ENCODE measurements at places on chromosomes 3 and 15.

DNA sequence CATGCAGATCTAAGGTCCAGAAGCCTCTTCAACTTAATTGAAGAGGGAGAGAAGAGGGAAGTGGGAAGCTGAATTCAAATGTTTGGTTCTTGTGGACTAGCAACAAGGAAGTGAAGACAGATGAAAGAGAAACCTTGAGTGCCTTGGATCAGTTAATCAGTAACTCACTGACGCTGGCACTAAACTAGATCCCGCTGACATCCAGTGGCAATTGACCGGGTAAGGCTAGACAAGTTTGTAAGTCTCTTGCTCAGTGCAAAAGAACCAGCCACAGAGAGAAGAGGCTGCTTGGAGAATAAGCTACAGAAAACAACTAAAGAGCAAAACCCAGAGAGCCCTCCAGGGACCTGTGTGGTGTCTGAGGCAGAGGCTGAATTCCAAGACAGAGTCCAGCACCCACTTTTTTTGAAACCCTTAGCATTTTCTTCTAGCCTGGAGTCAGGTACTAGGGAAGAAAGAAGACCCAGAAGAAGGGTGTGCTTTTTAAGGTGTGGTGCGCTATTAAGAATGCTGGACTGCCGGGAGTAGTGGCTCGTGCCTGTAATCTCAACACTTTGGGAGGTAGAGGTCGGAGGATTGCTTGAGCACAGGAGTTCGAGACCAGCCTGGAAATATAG is 6.9 kb downstream of the PLCH1 start:
- peak overlapping the region; percentile 98 for H3K27ac ChIP-seq
- H3K4me1 ChIP-seq: peaks cover 39% of the 10 kb centered on the region
- no peaks in the 10 kb centered on the region for H3K27me3 ChIP-seq

DNA sequence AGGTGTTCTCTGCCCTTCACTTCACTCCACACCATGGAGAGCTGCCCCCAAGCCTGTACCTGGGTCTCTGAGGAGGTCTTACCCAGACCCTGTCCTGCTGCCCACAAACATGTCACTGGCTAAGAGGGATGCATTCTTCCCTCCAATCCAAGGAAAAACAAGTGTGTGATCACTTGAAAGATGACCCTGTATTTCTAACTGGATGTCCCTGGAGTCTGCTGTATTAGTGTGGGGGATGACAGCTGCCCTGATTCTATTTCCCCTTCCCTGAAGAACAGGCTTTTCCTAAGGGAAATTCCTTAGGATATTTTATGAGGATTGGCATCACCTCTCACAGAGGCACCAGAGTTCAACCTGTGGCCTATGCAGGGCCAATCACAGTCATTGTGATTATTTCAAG is 55.0 kb upstream of the GATA2 start:
- peaks cover 3% of the 10 kb centered on the region for H3K27me3 ChIP-seq
- no peak overlapping the region for H3K4me3 ChIP-seq
- peaks cover 4% of the 10 kb centered on the region for H3K36me3 ChIP-seq
- peaks cover 9% of the 10 kb centered on the region for H3K4me1 ChIP-seq

DNA sequence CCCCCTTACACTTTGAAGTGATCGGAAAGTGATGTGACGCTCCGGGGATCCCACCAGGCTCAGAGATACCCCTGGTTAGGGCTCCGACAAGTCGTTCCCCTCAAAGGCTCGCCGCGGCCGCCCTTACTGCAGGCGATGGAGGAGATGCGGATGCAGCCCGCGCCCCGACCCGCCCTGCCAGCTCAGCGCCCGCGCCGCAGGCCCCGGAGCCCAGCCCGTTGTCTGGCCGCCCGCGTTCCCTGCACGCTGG is 228 bp downstream of the GLT8D1 start:
- peaks cover 39% of the 10 kb centered on the region for H3K36me3 ChIP-seq
- H3K4me1 ChIP-seq: peaks cover 8% of the 10 kb centered on the region
- peak overlapping the region; percentile 79 for H3K27ac ChIP-seq
- no peak for DNase-seq
- peak overlapping the region; percentile 90 for H3K4me3 ChIP-seq

DNA sequence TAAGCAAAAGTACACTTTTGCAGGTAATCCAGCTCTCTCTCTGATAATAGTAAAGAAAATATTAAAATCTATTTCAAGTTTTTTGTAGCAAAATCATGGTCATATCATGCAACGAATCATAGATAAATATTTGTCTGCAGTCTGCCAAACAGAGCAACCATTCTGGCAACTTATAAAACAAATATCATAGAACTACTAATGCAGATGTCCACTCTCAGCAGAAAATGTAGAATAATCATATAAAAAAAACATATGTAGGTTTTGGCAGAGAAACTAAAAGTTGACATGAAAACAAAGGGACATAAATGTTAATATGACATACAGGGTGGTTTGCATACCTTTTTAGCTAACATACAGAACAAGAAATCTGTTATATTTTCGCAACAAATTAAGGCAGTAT is 12.2 kb downstream of the TMCC1 start:
- peaks cover 37% of the 10 kb centered on the region for H3K36me3 ChIP-seq
- H3K27ac ChIP-seq: no peak overlapping the region
- no peak overlapping the region for H3K4me3 ChIP-seq
- H3K27me3 ChIP-seq: no peaks in the 10 kb centered on the region

- DNase-seq: no peak
- H3K27ac ChIP-seq: no peak overlapping the region
- H3K27me3 ChIP-seq: no peaks in the 10 kb centered on the region
- H3K36me3 ChIP-seq: no peaks in the 10 kb centered on the region
- no peaks in the 10 kb centered on the region for H3K4me1 ChIP-seq
These were observed 102.6 kb upstream of the SATB1 start for GRCh38 chr3:18527691-18528090.

- H3K36me3 ChIP-seq: no peaks in the 10 kb centered on the region
- peaks cover 19% of the 10 kb centered on the region for H3K27me3 ChIP-seq
- H3K4me1 ChIP-seq: no peaks in the 10 kb centered on the region
- no peak overlapping the region for H3K4me3 ChIP-seq
These were observed 157.4 kb upstream of the NPHP3 start for GRCh38 chr3:132879656-132880055.

DNA sequence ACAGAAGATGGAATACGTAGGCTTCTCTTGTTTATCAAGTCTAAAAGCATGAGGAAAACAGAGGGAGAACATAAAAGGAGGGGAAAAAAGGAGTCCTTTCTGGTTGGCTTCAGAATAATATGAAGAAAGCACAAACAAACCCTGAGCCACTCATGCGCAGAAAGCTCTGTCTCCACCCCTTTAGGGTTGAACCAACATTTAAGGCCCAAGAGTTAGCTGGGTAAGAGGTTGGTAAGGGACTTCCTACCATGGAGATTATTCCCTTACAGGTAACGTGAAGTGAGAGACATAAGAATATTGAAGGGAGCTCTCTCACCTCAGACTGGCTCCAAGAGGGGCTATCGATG is 145.3 kb downstream of the RORA start:
- peaks cover 81% of the 10 kb centered on the region for H3K27me3 ChIP-seq
- no peak for DNase-seq
- no peak overlapping the region for H3K27ac ChIP-seq
- no peak overlapping the region for H3K4me3 ChIP-seq

DNA sequence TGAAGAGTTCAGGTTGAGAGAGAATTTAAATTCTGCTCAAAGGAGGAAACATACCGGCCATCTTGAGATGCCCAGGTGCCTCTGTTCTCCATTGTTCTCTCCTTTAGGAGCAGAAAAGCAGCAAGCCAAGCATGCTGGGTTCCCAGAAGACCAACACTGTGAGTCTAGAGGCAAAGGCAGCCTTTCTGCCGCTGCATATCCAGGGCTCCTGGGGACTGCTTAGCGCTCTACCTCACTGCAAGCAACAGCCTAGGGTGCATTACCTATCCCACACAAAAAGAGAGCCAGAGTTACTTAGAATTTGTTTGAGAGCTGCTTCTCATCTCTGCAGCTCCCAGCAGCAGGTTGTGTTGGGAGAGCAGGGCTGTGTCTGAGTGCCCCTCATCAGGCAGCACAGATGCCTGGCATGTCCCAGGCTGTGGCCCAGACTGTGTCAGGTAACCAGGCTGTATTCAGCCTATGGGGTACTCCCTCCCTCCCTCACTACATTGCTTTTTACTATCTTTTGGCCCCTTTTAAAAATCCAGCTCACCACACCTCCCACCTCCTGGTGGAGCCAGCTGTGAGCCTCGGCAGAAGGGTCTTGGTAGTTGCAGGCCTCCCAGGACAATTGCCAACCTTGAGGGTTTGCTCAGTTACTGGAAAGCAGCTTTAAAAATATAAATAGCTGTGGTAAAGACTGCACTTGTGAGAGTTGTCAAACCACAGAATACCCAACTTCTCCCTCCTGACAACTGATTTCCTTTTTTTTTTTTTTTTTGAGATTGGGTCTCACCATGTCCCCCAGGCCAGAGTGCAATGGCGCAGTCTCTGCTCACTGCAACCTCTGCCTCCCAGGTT is 30.2 kb downstream of the BCL2L10 start:
- no peaks in the 10 kb centered on the region for H3K27me3 ChIP-seq
- H3K27ac ChIP-seq: no peak overlapping the region
- H3K36me3 ChIP-seq: no peaks in the 10 kb centered on the region

GRCh38 chr3:159273608-159274007 is 471.8 kb downstream of the MFSD1 start:
- no peaks in the 10 kb centered on the region for H3K36me3 ChIP-seq
- DNase-seq: peak; percentile 76
- no peak overlapping the region for H3K27ac ChIP-seq
- H3K4me3 ChIP-seq: no peak overlapping the region
- H3K4me1 ChIP-seq: no peaks in the 10 kb centered on the region
- peaks cover 24% of the 10 kb centered on the region for H3K27me3 ChIP-seq

- H3K27me3 ChIP-seq: no peaks in the 10 kb centered on the region
- H3K27ac ChIP-seq: no peak overlapping the region
- no peak overlapping the region for H3K4me3 ChIP-seq
- no peak for DNase-seq
These were observed 201.9 kb downstream of the DIPK2A start for GRCh38 chr3:144173491-144173890.

- no peak overlapping the region for H3K27ac ChIP-seq
- no peaks in the 10 kb centered on the region for H3K36me3 ChIP-seq
- H3K27me3 ChIP-seq: peaks cover 70% of the 10 kb centered on the region
- DNase-seq: no peak
- H3K4me1 ChIP-seq: no peaks in the 10 kb centered on the region
These were observed 64.6 kb upstream of the PFN2 start for GRCh38 chr3:150035301-150035779.

DNA sequence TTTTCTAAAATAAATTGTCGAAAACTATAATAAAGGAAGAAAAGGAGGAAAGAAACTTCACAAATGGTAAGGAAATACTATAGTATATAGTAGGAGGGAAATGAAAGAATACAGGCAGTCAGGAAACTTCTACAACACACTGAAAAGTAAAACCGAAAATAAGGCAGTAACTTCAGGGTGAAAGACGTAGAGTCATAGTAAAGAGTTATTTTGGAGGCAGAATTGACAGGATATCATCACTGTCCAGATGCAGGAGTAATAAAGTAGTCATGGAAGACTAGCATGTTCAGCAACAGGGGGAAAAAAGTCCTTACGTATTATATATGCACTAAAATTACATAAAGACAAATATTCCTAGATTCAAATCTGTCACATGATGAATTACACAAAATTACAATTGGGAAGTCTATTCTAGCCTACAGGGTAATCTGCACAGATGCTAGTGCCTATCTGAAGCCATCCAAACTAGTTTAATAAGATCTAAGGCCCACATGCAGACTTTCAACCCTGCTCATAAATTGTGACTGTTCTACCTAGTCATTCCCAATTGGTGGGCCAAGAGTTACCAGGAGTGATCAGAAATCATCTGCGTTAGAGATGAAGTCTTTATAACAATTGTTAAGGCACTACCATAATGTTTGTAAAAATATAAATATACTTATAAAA is 14.0 kb downstream of the VPS13C start:
- no peak overlapping the region for H3K4me3 ChIP-seq
- DNase-seq: no peak
- H3K36me3 ChIP-seq: no peaks in the 10 kb centered on the region
- H3K27ac ChIP-seq: no peak overlapping the region
- H3K27me3 ChIP-seq: no peaks in the 10 kb centered on the region
- H3K4me1 ChIP-seq: peaks cover 17% of the 10 kb centered on the region

DNA sequence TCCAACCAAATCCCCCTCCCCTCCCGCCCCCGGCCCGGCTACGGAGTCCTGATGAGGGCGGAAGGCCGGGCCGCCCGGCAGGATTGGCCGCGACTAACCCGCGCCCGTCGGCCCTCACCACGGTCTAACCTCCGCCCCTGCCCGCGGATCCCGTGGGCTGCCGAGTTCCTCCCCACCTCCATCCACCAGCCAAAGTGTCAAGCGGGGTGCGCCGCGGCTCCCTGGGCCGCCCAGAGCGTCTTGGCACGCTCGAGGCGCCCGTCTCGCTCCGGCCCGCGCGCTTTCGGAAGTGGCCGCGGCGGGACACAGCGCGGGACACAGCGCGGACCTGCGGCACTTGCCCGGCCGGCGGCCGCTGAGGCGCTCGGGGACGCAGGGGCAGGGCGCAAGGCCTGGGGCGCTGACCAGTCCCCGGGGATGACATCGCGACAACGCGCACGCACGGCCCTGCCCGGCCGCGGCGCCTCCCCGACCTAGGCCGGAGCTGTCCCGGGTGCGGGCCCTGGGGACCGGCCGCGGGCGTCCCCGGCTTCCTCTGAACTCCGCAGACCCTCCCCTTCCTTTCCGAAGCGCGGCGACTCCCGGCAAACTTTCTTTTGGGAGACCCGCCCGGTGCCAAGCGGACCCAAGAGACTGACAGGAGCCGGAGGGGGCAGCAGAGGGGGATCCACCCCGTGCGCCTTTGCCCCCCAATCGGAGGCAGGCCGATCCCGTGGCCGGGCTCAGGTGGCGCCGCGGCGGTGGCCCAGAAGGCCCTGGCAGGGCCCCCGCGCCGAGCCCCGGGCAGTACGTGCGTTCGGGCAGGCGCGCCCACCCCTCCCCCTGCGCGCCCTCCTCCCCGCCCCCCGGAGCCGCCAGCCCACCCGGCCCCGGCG is 112.8 kb upstream of the ICE2 start:
- H3K27me3 ChIP-seq: peaks cover 65% of the 10 kb centered on the region
- DNase-seq: peak; percentile 57
- peak overlapping the region; percentile 82 for H3K4me3 ChIP-seq

DNA sequence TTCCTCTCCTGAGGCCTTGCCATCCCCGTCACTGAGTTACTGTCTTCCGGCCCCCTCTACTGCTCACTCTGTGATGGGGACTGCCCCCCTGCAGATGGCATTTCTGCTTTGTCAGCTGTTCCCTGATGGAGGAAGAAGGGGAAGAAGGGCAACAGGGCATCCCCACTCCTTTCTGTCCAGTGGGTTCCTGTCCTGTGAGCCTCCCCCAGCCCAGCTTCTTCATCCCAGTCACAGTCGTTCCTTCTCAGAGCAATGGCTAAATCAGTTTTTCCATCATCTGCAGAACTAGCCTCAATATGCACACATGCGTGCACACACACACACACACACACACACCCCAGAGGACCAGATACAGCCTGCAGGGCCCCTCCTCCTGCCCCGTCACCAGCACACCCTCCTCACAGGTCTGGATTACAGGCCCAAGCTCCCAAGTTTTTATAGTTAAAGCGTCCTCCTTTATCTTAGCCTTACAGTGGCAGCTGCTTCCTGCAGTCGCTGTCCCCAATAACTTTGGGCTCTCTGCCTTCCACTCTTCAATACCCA is 21.4 kb downstream of the ALDH1L1 start:
- DNase-seq: no peak
- no peaks in the 10 kb centered on the region for H3K4me1 ChIP-seq
- no peaks in the 10 kb centered on the region for H3K36me3 ChIP-seq
- H3K27me3 ChIP-seq: peaks cover 19% of the 10 kb centered on the region
- no peak overlapping the region for H3K27ac ChIP-seq

Measured in Calu3 (cell line).